ENCODE measurements at places on chromosomes 1 and 21. TPM values are rescaled to one million over a fixed set of nuclear protein-coding genes. Genes with fewer than 3 reads are reported as not detected.
A peak's percentile ranks its signal among the peaks of the same experiment; 100 is the strongest.

GRCh38 chr1:244545511-244545910 is 84.4 kb downstream of the CATSPERE start:
- no peak for DNase-seq

ADORA3 gene
- not detected for total RNA-seq

DNA sequence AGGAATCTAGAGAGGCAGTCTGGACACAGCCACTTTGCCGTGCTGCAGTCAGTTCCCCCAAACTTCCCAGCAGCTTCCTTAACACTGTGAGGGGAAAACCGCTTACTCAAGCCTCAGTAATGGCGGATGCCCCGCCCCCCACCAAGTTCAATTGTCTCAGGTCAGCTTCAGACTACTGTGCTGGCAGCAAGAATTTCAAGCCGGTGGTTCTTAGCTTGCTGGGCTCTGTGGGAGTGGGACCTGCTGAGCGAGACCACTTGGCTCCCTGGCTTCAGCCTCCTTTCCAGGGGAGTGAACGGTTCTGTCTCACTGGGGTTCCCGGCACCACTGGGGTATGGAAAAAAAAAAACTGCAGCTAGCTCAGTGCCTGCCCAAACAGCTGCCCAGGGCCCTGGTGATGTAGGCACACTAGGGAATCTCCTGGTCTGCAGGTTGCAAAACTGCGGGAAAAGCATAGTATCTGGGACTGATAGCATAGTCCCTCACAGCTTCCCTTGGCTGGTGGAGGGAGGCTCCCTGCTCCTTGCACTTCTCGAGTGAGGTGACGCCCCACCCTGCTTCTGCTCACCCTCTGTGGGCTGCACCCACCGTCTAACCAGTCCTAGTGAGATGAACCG is 23.7 kb upstream of the HFM1 start:
- DNase-seq = no peak

- DNase-seq = no peak
These were observed 739.6 kb upstream of the CXADR start for GRCh38 chr21:16773206-16773605.

GRCh38 chr1:155951753-155952504 is 10.5 kb downstream of the RXFP4 start:
- DNase-seq = no peak

PEX11B gene
- 24.4 TPM for total RNA-seq

DNA sequence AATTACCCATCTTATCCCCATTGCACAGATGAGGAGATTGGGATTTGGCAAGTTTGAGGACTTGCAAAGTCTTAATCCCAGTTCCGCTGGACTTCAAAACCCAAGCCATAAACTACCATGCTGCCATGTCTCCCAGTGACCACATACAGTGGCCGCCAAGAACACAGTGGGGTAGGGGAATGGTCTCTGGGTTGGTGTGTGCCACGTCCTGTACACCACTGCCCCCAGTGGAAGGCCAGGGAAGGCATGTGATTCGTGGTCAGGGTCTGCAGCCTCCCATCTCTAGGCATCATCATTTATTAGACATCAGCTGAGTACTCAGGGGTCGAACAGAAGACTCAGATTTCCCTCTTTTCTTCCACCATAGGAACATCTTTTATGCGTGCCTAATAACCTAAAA is 76.0 kb downstream of the MAN1C1 start:
- no peak for DNase-seq

DNA sequence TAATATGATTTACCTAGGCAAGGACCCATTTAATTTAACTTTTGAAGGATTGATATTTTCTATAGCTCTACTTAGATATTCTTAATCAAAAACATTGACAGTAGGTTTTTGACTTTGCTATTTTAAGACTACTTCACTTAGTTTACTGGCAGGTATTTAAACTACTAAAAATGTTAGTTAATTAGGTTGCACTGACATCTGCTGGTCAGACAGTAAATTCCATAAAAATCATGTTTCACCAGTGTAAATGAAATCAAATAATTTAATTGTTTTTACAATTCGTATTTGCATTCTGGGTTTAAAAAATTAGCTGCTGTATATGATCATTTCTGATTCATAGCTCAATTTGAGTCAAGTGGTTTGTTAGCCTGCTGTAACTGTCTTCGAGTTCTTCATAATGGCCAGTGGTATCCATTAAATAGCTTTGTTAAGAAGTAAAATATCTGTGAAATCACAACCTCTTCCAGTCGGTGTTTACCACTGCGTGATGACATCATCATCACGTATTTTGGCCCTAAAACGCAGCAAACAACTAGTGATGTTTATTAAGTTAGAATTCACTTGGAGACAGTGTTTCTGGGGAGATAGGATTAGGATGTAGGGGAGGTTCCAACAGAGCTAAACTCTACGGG is 26.2 kb downstream of the EXTL2 start:
- DNase-seq = peak; percentile 29

DNA sequence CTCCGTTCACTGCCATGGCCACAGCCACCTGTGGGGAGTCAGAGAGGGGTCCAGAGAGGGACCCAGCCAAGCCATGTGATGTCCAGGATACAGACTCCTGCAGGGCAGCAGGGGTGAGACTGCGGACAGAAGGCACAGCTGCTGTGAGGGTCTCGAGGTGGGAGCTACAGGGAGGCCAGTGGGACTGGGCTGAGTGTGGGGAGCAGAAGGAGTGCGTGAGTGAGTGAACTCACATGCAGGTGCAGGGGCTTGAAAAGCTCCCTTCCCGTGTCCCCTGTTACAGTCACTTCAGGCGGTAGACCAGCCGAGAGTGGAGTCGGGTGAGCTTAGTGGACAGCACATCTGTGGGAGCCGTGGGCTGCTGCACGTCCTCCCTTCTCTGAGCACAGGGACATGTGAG is 42.4 kb downstream of the S100B start:
- no peak for DNase-seq

F3 gene
- 43.3 TPM for total RNA-seq

PRR9 gene
- not detected for total RNA-seq

GRCh38 chr1:202158810-202159533 is 1.4 kb downstream of the PTPN7 start:
- DNase-seq = no peak

DNA sequence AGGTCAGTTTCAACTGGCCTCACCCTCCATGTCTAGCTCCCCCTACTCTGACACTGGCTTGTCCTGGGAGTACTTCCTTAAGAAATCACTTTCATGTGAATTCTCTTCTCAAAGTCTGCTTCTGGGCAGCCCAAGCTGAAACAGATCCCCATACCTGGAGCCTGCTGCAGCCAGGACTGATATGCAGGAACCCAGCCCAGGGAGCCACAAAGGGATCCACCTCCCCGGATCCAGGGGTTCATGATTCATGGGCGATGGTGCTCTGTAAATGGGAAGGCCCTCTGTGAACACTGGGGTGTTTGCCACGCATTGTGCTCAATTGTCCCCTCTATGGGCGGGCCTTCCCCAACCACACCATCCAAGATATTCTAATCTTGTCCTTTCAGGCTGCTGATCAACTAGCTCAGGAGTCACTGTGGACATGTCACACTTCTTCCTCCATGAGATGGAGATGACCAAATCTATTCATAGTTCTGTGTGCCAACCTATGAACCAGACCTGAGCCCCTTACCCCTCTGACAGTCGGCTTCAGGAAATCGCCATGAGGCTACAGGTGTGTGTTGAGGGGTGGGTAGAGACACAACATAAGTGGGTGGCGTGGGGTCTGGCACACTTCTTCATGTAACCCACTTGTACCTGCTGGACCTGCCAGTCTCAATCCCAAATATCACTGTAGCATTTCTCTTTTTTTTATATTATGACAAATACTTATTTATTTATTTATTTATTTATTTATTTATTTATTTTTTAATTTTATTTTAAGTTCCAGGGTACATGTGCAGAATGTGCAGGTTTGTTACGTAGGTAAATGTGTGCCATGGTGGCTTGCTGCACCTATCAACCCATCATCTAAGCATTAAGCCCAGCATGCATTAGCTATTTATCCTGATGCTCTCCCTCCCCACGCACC is 41.8 kb downstream of the RUNX3 start:
- DNase-seq = no peak

DNA sequence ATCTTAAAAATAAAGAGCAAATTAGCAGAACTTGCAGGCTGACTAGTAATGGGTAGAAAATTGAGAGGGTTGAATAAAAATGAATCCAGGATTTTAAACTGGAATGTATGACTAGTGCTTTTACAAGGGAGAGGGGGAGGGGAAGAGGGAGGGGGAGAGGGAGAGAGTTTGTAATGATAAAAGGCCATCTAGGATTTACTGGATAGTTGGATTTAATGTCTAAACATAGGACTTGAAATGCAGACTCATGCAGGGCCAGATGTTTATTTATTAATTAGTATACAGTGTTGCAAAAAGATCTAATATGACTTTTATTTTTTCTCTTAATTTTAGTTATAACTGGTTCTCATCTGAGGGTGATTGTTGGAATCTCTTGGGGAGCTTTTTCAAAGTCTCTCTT is 4.3 kb downstream of the ZNF326 start:
- DNase-seq = no peak

DNA sequence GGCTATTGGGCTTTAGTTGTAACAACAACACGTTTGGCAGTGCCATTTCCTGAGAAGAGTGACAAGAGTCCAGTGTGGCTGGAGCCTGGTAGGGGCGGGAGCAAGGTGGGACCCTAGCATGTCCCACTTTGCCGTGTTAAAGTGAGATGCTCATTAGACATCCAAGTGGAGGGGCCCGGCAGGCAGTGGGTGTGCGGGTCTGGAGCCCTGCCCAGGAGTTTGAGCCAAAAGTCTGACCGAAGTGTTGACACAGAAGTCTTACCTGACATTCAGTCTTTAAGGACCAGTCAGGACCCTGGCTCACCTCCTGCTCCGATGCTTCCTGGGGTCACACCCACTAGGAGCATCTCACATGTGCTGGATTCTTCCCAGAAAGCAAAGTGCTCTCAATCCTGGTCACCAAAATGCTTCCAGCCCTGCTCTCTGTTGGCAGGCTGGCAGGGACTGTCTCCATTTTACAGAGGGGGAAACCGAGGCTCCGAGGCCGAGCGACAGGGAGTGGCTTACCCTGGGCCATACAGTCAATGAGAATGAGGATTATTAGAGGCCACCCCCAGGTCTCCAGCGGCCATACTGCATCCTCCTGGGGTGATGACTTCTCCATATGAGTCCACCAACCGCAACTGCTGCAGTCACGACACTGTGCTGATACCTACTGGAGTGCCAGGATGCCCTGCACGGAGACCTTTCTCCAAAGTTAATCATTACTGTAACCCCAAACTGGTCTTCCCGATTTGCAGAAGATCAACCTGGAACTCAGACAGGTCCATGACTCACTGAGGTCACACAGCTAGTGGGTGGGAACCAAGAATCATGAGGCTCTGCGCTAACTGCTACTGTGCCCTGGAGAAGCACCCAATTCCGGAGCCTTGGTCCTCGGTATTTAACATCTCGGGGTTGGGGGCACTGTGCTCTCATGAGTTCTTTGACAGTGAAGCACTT is 112.7 kb downstream of the PRDM2 start:
- DNase-seq = no peak

DNA sequence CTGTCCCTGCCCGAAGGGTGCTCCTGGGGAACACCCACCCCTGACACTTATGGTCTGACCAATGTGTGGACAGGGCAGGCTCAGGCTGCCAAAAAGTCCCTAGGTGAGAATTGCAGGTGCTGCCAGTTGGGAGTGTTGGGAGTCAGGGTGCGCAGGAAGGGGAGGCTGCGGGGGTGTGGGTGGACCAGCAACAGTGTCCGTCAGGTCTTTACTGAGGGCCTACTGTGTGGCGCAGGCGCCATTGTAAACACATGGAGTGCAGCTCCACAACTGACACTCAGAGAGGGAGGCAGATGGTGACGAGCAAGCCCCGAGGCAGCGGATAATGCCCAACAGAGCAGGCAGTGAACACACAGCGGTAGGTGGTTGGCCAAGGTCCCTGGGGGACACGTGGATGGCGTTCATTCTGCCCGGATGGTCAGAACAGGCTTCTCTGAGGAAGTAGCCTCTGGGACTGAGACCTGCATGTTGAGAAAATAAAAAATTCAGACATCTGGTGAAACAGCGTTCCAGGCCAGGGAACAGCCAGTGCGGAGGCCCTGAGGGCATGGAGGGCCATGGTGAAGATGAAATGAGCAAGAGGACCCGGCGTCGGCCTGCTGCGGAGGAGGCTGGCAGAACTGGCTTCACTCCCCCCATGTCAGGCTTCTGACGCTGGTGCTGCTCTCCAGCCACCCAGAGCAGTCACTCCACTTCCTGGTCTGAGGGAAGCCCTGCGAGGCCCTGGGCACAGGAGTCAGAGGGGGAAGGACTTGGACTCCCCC is 136.2 kb upstream of the ZBTB40 start:
- DNase-seq = no peak

INTS7 gene
- total RNA-seq = 20.4 TPM

DNA sequence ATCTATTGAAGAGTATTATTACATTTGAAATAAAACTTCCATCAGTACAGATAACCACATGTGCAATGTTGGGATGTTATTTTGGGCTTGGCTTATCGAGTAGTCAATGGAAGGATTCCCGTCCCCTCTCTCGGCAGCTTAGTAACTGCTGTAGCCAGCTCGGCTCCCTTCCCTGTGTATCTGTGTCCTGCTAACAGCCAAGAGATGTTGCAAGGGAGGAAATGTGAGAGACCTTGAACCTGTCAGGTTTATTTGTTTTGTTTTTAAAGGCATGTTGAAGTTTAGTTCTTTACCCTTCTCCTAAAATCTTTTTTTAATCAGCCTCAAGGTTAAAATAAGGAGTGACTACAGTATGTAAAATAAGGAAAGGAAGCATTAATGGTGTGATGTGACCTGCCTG is 13.6 kb upstream of the TARS2 start:
- DNase-seq = no peak

- DNase-seq = no peak
These were observed 332.2 kb downstream of the NTNG1 start for GRCh38 chr1:107473065-107473464.

DNA sequence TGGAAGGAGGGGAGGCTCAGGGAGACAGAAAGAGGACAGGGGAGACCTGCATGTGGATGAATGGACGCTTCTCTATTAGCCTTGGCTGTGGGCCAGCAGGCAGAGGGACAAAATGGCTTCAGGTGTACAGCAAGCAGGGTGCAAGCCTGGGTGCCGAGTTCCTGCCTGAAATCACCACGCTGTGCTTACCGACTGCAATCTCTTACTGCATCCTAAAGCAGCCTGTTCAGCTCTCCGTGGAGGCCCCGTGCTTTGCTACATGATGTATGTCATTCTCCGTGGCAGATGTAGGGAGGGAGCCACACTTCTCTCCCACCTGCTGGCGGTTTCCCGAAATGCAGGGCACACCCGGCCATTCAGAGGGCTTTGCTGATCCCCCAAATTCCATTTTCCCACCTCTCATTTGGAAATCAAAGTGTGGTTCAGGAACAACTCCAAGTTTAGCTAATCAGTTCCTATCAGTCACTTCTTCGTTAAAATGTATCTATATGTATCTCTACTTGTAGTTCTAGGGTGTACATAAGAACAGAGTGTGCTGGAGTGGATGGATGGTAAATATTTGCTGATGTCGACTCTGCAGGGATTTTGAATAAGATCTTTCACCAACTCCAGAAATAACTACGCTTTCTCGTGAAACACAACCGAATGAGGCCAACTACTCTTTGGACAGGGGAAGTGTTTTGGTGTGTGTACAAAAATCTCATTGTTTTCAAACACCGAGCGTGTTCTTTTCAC is 122.3 kb upstream of the BACE2 start:
- DNase-seq = peak; percentile 14

GRCh38 chr1:192053531-192053971 is 104.7 kb upstream of the RGS18 start:
- DNase-seq = no peak

All from H4 (cell line).